ENCODE measurements at places on chromosomes 11 and 22. TPM values are rescaled to one million over a fixed set of nuclear protein-coding genes. Genes with fewer than 3 reads are reported as not detected.

The ZP1 gene
- 0.49 TPM for total RNA-seq

The PDGFD gene
- total RNA-seq, result 39.4 TPM

The TBCEL gene
- 28.6 TPM for total RNA-seq

The CLP1 gene
- 9.7 TPM for total RNA-seq

The MAPK1 gene
- 43.0 TPM for total RNA-seq
